Neural progenitor cell (in vitro differentiated cells): ENCODE measurements at places on chromosomes 12 and 14. TPM values are rescaled to one million over a fixed set of nuclear protein-coding genes. Genes with fewer than 3 reads are reported as not detected.

DNA sequence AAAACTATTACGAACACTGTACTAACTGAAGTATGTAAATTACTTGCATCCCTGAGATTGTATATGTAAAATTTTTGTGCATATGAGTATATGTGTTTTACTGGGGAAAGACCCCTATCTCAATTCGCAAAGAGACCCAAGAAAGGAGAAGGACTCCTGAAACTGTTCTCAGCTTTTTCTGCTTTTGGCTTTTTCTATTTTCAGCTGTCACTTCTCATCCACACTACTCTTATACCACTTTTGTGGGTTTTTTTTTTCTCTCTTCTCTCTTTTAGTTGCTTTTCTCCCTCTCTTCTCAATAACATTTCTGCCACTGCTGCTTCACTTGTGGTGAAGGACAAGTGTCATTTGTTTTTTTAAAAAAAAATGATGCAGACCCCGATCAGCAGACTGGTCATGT is 39.8 kb downstream of the NIN start:
- no peak overlapping the region for H3K27ac ChIP-seq
- no peak for DNase-seq
- H3K4me1 ChIP-seq: peaks cover 42% of the 10 kb centered on the region

Gene JPH4
- total RNA-seq: 3.2 and 13.5 TPM in 2 replicates

- no peak overlapping the region for H3K27ac ChIP-seq
- H3K36me3 ChIP-seq: no peaks in the 10 kb centered on the region
- no peaks in the 10 kb centered on the region for H3K27me3 ChIP-seq
- peaks cover 21% of the 10 kb centered on the region for H3K4me1 ChIP-seq
- DNase-seq: no peak
Observed at GRCh38 chr14:61591862-61592261, 103.5 kb upstream of the HIF1A start.

DNA sequence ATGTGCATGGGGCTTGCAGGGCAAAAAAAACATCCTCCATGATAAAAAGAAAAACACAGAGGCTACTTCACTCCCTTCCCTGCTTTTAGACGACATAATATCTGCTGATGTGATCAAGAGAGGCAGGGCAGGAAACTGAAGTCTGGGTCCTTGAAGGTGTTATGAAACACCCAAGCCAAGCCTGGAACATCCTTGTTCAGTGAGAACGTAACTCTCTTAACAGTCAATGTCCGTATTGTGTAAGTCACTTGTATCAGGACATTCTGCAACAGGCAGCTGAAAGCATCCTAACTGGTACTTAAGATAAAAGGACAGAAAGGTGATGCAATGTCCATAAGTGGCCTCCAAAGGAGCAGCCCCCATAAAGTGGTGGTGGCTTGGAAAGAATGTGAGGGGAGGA is 20.0 kb downstream of the KCNK10 start:
- no peaks in the 10 kb centered on the region for H3K27me3 ChIP-seq
- H3K4me3 ChIP-seq: no peak overlapping the region
- peaks cover 13% of the 10 kb centered on the region for H3K4me1 ChIP-seq
- DNase-seq: no peak

DNA sequence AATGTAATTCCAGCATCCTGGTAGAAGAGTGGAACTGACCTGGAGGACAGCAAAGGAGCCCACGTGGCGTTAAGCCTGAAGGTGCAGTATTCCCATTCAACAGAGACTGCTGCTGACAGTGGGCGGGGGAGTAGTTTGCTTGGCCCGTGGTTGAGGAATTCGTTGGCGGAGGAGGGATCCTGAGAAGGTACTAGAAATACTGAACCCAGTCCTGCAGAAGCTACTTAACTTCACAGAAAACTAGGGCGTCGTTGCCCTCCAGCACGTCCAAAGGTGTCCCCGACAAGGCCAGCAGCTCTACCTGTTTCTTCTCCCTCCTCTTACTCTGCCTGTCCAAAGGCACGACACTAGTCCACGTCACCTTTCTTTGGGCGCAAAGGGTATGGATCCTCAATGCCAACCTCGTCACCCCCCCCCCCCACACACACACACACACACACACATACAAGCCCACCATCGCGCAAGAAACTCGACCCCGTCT is 303 bp downstream of the PUS7L start:
- H3K27ac ChIP-seq: no peak overlapping the region
- peak overlapping the region; percentile 69 for H3K4me3 ChIP-seq
- H3K27me3 ChIP-seq: no peaks in the 10 kb centered on the region
- peaks cover 12% of the 10 kb centered on the region for H3K36me3 ChIP-seq

DNA sequence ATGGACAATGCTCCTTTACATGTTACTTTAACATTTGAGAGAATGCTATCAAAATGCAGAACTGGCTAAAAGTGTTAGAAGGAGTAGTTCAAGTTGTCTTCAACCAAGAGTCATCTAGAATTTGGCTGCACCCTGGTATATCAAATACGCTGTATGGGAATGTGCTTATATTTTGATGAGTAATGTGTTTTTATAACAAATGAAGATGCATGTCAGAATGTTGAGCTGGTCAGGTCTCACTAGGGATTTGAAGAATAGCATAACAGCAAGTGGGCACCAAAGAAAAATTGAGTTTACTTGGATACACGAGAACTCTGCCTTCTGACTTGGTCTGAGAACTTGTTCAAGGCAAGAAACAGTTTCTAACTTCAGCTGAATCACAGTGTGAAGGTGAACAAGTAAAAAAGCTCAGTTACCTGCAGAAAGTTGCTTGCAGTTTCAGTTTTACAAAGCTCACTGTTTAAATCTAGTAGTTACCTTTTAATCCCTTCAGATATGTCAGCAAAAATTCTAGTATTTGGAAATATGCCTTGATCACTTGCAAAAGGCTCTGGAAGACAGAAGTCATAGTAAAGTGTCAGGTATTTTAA is 82.3 kb downstream of the PDE3A start:
- H3K4me3 ChIP-seq: no peak overlapping the region
- DNase-seq: no peak
- H3K4me1 ChIP-seq: peaks cover 12% of the 10 kb centered on the region
- no peak overlapping the region for H3K27ac ChIP-seq
- no peaks in the 10 kb centered on the region for H3K36me3 ChIP-seq

Gene TOX4
- 34.2 and 35.7 TPM in 2 replicates for total RNA-seq

Gene COX8C
- not detected in 2 replicates for total RNA-seq

Gene SLC10A1
- total RNA-seq: not detected in 2 replicates

DNA sequence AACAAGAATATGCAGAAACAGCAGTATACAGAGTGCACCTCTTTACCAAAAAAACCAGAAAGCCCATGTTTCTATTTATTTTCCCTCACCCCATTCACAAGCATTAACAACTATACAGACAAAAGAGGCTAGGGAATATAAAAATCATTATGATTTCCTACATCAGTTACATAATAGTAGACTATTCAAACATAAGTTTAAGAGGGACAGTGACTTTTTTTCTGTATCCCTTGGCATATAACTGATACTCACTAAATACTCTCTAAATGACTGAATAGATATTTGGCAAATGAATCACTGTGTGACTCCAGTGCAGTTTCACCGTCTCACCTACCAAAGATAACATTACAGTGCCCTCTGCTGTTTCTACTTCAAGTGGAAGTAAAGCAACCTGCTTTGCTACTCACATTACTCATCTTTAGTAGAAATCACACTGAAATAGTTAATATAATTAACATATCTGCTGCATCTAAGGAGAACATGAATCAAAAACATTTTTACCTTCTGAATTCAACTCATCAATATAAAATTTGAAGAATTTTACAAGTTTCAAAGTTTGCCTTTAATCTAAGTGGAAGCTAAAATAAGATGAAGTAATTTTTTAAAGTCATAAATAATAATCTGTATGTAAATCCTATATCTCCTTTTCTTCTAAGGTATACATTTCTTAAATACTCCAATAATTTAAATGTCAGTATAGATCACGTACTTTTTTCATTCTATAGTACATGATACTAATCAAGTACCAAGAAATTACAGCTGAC is 103.8 kb downstream of the OSBPL8 start:
- DNase-seq: peak; percentile 60
- peaks cover 12% of the 10 kb centered on the region for H3K4me1 ChIP-seq
- no peaks in the 10 kb centered on the region for H3K36me3 ChIP-seq
- H3K27ac ChIP-seq: no peak overlapping the region
